ENCODE measurements at places on chromosomes 13 and 19. TPM values are rescaled to one million over a fixed set of nuclear protein-coding genes. Genes with fewer than 3 reads are reported as not detected.

DNA sequence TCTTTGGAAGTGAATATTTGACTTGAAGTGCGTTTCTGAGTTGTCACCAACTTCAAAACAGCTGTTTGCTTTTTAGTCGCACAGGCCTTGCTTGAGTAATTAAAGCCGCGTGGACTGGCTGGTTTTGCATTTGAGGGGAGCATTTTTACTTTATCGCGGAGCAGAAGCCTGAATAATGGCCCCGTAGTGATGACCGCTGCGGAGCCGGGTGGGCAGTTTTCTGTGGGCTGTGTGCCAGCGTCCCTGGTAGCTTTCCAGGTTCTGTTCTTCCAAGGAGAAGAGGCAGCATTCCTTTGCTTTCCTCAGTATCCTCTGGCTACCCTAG, 1.1 kb downstream of the NAA16 start:
- H3K4me3 ChIP-seq, result peak overlapping the region; percentile 70
- DNase-seq, result peak; percentile 26
- no peaks in the 10 kb centered on the region for H3K27me3 ChIP-seq
- H3K4me1 ChIP-seq, result no peaks in the 10 kb centered on the region

DNA sequence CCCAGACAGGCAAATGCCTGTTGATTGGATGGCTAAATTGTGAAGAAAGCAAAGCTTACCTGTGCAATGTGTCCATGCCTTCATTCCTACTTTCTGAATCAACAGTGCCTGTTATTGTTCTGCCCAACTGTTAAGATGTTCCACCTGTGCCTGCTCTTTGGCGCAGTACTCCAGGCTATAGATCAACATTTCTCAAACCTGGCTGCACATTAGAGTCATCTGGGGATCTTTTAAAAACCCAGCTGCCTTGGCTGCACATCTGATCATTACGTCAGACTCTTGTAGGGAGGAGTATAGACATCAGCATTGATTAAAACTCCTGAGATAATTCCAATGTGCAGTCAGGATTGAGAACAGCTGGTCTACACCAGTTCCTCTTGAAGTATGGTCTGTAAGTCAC, 16.2 kb upstream of the CPB2 start:
- no peaks in the 10 kb centered on the region for H3K27me3 ChIP-seq
- no peaks in the 10 kb centered on the region for H3K4me1 ChIP-seq
- H3K36me3 ChIP-seq, result no peaks in the 10 kb centered on the region
- no peak overlapping the region for H3K4me3 ChIP-seq

Gene PGPEP1
- 37.3 TPM for total RNA-seq

DNA sequence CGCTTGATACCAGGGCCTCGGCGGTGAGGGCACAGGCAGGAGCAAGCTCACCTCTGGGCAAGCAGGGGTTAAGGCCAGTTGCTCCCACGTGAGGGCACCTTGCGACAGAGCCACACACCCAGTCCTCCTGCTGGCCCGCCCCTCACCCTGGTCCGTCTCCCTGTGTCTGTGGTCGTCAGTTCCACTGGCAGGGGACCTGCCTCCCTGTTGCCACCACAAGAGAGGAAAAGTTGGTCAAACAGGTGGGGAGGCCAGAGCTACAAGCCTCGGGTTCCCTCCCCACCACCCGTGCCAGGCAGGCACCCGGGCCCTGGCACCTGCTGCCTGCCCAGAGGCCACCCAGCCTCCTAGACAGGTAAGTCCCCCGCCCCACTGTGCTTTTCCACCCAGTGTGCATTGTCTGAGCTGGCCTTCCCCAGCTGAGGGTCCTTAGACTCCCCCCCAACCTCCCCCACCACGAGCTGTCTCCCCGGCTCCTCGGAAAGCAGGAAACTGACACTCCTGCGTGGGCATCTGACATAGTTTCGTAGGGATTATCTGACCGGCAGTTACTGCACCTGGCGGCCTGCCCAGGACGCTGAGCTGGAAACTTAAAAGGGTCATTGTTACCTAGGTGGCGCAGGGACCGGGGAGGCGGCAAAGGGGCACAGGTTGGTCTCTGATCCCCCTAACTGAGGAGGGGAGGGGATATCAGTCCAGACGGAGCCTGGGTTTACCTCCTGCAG, at the start of gene TJP3:
Gene TJP3, plus strand, starts transcription at position 178 of the 725 bp plus-strand sequence. CDS start 20,049 bp downstream, outside the sequence.
- H3K36me3 ChIP-seq, result no peaks in the 10 kb centered on the region
- H3K27ac ChIP-seq, result peak within 1 kb of the TSS; percentile 52
- H3K4me1 ChIP-seq, result peaks cover 6% of the 10 kb centered on the region
- peak within 1 kb of the TSS; percentile 18 for H3K4me3 ChIP-seq
- H3K27me3 ChIP-seq, result no peaks in the 10 kb centered on the region
- DNase-seq, result peak; percentile 69

- no peaks in the 10 kb centered on the region for H3K36me3 ChIP-seq
- H3K4me1 ChIP-seq, result peaks cover 53% of the 10 kb centered on the region
- H3K4me3 ChIP-seq, result peak overlapping the region; percentile 27
- DNase-seq, result no peak
- peak overlapping the region; percentile 97 for H3K27ac ChIP-seq
- no peaks in the 10 kb centered on the region for H3K27me3 ChIP-seq
Observed at GRCh38 chr19:13001502-13002165, 6.4 kb downstream of the NFIX start.

DNA sequence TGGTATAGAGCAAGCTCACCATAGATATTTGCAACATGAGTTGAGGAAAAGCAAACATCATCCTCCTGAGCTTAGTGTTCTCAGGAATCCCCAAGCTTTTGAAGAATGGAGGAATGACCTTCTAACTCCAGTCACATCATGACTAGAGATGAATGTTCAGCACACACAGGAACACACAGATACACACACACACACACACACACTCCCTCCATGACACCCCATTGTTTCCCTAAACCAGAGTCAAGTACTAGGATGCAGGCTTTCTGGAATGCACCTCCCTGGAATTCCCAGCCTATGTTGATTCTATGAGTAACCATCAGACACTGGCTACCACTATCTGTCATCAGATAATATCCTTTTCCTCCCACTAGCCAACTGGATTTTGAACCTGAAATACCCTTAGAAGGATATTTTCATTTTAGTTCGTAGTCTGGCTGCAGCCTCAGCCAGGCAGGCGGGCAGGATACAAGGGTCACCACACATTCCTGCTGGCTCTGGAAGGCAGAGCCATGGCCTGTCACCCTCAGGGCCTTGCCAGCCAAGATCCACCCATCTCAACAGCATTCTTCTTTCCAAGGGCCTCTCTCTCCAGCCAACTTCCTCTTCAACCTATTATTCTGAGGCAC, 162.4 kb downstream of the FOXO1 start:
- H3K27me3 ChIP-seq, result no peaks in the 10 kb centered on the region
- H3K4me1 ChIP-seq, result no peaks in the 10 kb centered on the region
- no peak for DNase-seq
- no peak overlapping the region for H3K27ac ChIP-seq

GRCh38 chr13:46211483-46212351, at the start of gene LRRC63:
Gene LRRC63, plus strand, starts transcription at chr13:46211928. Its CDS starts 1,107 bp downstream, at chr13:46213035.
- no peaks in the 10 kb centered on the region for H3K27me3 ChIP-seq
- DNase-seq, result peak; percentile 73
- H3K27ac ChIP-seq, result peak within 1 kb of the TSS; percentile 72
- H3K4me3 ChIP-seq, result peak within 1 kb of the TSS; percentile 29

DNA sequence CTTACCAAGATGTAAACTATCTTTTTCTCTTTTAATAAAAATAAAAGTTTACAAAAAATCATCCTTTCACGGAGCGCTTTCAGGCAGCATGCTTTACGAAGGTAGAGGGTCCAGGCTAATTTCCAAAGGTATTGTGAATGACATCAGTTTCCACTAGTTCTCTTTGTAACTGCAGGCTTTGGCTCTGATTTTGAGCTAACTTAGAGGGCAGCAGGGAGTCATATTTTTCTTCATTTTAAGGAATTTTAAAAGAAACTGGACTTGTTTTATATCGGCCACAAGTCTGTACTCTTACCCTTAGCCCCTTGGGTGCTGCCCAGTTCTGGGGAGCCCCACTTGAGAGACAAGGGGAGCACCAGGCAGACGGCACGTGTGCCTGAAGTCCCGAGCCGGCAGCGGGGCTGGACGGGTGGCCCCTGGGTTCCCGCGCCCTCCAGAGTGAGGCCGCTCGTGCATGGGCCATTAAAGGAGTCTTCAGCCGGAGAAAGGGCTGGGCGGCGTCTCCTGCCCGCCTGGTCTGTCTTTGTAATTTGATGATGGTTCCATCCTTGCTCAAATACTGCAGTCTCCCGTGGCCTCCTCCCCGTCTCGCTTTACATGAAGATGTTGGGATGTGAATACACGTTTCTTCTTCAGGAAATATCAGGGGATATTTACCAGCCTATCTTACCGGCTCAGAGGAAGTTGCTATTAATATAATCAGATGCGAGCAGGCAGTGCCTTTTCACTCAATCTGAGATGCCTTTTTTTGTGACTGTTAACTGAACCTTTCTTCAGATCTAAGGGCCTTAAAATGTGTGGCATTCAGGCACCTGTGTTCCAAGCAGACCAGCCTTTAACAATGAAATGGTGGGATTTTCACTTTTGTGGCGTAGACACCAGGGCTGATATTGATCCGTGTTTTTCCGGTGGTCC, 67.4 kb downstream of the GGACT start:
- no peak overlapping the region for H3K4me3 ChIP-seq
- H3K36me3 ChIP-seq, result no peaks in the 10 kb centered on the region
- H3K27ac ChIP-seq, result no peak overlapping the region
- no peak for DNase-seq

Gene ADPRHL1
- total RNA-seq, result 3.9 TPM

GRCh38 chr19:33641956-33642498, 20.3 kb downstream of the CHST8 start:
- no peaks in the 10 kb centered on the region for H3K27me3 ChIP-seq
- no peak for DNase-seq
- H3K27ac ChIP-seq, result no peak overlapping the region
- H3K36me3 ChIP-seq, result no peaks in the 10 kb centered on the region

DNA sequence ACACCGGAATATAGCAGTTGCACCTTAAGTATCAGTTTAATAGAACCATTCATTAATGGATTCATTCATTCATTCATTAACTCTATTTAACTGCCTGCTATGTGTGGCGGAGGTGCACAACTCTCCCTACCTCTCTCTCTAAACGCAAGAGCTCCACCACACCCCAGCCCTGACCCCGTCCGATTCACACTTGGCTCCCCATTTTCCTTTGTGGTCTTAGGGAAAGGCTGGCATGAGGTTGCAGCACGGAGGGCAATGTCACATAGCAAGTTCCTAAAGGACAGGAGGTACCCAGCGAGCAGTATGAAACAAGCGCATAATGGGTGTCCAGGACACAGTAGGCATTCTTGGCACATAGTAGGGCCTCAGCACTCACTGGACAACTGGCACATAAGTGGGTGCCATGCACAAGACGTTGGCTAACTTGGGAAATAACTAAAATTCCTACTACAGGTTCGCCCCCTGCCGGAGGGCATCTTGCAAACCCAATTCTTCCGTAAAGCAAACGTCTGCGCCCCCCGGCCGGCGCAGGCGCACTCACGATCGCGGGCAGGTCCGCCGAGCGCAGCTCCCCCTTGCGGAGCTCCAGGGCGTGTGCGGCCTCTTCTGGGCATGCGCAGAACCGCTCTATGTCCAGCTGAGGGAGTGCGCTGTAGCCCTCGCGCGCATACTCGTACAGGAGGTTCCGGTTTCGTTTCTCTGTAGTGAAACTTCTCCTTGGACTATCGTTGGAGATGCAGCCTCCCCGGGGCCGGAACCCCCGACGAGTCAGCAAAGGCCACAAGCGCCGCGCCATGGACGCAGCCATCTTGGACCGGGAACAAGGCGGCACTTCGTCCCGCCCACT, at the start of gene SARS2:
Gene SARS2, minus strand, starts transcription at position 835 of the 847 bp plus-strand sequence. Its CDS starts 27 bp downstream, at position 808.
- peak within 1 kb of the TSS; percentile 94 for H3K27ac ChIP-seq
- no peaks in the 10 kb centered on the region for H3K36me3 ChIP-seq
- peak; percentile 85 for DNase-seq

Gene RGS9BP
- 2.7 TPM for total RNA-seq

- no peak for DNase-seq
- H3K36me3 ChIP-seq, result no peaks in the 10 kb centered on the region
- peaks cover 6% of the 10 kb centered on the region for H3K4me1 ChIP-seq
- no peaks in the 10 kb centered on the region for H3K27me3 ChIP-seq
Observed at GRCh38 chr13:43757266-43757665, 29.5 kb downstream of the ENOX1 start.

Gene PRR20D
- total RNA-seq, result not detected

Gene ZNF578
- 10.2 TPM for total RNA-seq

DNA sequence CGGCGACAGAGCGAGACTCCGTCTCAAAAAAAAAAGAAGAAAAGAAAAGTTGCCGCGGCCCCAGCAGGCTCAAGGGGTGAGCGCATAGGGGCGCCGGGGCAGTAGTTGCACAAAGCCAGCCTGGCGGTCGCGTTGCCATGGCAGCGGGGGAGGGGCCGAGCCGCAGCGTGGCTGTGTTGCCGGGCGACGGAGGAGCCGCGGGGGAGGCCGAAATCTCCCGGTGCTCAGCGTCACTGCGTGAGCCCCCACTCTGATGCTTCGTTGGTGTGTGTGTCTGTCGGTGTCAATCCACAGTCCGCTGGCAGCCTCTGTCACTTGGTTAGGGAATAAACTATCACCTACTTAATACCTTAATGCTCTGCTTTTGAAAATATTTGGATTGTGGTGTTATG, 82.9 kb upstream of the C1QTNF9B start:
- no peaks in the 10 kb centered on the region for H3K4me1 ChIP-seq
- peak; percentile 79 for DNase-seq
- no peaks in the 10 kb centered on the region for H3K27me3 ChIP-seq
- H3K36me3 ChIP-seq, result no peaks in the 10 kb centered on the region
- H3K27ac ChIP-seq, result no peak overlapping the region

Gene RXFP2
- total RNA-seq, result not detected

- H3K4me3 ChIP-seq, result peak overlapping the region; percentile 87
- H3K27ac ChIP-seq, result peak overlapping the region; percentile 100
- H3K4me1 ChIP-seq, result peaks cover 36% of the 10 kb centered on the region
Observed at GRCh38 chr19:1252221-1252820, 3.9 kb downstream of the MIDN start.

- no peaks in the 10 kb centered on the region for H3K27me3 ChIP-seq
- H3K4me3 ChIP-seq, result no peak overlapping the region
- H3K4me1 ChIP-seq, result no peaks in the 10 kb centered on the region
Observed at GRCh38 chr13:22594041-22594440, 586.7 kb upstream of the SGCG start.

- peaks cover 5% of the 10 kb centered on the region for H3K36me3 ChIP-seq
- H3K27me3 ChIP-seq, result no peaks in the 10 kb centered on the region
- H3K4me1 ChIP-seq, result peaks cover 7% of the 10 kb centered on the region
- H3K4me3 ChIP-seq, result no peak overlapping the region
- H3K27ac ChIP-seq, result no peak overlapping the region
Observed at GRCh38 chr19:48967346-48968178, 2.5 kb downstream of the FTL start.

Data from prostate gland (tissue), 2 donors.